ENCODE measurements at places on chromosomes 11 and 22.

DNA sequence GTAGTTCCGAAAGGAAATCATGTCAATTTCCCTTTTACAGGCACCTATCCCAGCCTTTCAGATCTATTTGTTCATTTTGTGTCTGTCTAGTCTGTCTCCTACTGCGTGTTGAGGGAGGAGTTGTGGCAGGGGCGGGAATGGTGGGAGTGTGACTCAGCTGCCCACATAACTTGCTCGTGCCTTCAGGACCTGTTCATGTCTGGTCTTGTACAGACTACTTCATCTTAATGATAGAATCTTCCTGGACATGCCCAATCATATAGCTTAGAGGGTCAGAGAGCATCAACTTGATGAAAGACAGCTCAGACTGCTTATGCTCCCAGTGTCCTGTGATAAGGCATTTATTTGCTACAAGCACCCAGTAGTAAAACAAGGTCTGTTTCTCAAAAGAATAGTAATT is 61.0 kb upstream of the BIRC3 start:
- DNase-seq: no peak

GRCh38 chr22:24304062-24304675 is 33.5 kb downstream of the SPECC1L start:
- DNase-seq: no peak

- DNase-seq: no peak
These were observed 9.8 kb upstream of the MPEG1 start for GRCh38 chr11:59222464-59223060.

GRCh38 chr11:64340671-64341335 is 799 bp downstream of the CCDC88B start:
- no peak for DNase-seq
